Endodermal cell (in vitro differentiated cells): ENCODE measurements at places on chromosomes 5 and 9. TPM values are rescaled to one million over a fixed set of nuclear protein-coding genes. Genes with fewer than 3 reads are reported as not detected.

The RNF183 gene
- 0.50 to 1.0 TPM (median 0.97 TPM) in 3 replicates for total RNA-seq

The CDHR2 gene
- total RNA-seq: 0.27 and 0.37 TPM in 2 replicates

The CARD6 gene
- total RNA-seq: 0.13 to 0.27 TPM in 2 of 3 replicates, not detected in the other

The PCDHGB1 gene
- 3.8 and 6.6 TPM in 2 replicates for total RNA-seq

The PCDHGA1 gene
- 0.31 to 0.38 TPM (median 0.38 TPM) in 3 replicates for total RNA-seq

The MSMP gene
- 0.66 to 0.74 TPM in 2 of 3 replicates, not detected in the other for total RNA-seq

The ACTBL2 gene
- total RNA-seq: not detected in 3 replicates

The FREM1 gene
- total RNA-seq: 8.4 to 36.2 TPM (median 8.6 TPM) in 3 replicates

The PCDHGB2 gene
- total RNA-seq: 3.4 and 5.2 TPM in 2 replicates

- no peak overlapping the region for H3K27ac ChIP-seq
- no peak for DNase-seq
- H3K4me1 ChIP-seq: no peaks in the 10 kb centered on the region
- no peak overlapping the region for H3K4me3 ChIP-seq
These were observed 71.7 kb downstream of the COL15A1 start for GRCh38 chr9:99015448-99015847.

GRCh38 chr9:16357828-16358227, 512.6 kb downstream of the BNC2 start:
- H3K27me3 ChIP-seq: no peaks in the 10 kb centered on the region
- H3K4me1 ChIP-seq: no peaks in the 10 kb centered on the region
- no peak overlapping the region for H3K4me3 ChIP-seq
- no peak for DNase-seq

- no peak overlapping the region for H3K27ac ChIP-seq
- no peaks in the 10 kb centered on the region for H3K36me3 ChIP-seq
- no peaks in the 10 kb centered on the region for H3K4me1 ChIP-seq
- no peaks in the 10 kb centered on the region for H3K27me3 ChIP-seq
- H3K4me3 ChIP-seq: no peak overlapping the region
These were observed 25.7 kb upstream of the EEIG1 start for GRCh38 chr9:128006332-128006996.

- no peaks in the 10 kb centered on the region for H3K27me3 ChIP-seq
- no peak overlapping the region for H3K4me3 ChIP-seq
- H3K4me1 ChIP-seq: no peaks in the 10 kb centered on the region
These were observed 1015.0 kb downstream of the CDH9 start for GRCh38 chr5:26023361-26023760.

GRCh38 chr5:77003246-77003645, 27.0 kb upstream of the AGGF1 start:
- no peak for DNase-seq
- H3K36me3 ChIP-seq: no peaks in the 10 kb centered on the region
- no peaks in the 10 kb centered on the region for H3K27me3 ChIP-seq

DNA sequence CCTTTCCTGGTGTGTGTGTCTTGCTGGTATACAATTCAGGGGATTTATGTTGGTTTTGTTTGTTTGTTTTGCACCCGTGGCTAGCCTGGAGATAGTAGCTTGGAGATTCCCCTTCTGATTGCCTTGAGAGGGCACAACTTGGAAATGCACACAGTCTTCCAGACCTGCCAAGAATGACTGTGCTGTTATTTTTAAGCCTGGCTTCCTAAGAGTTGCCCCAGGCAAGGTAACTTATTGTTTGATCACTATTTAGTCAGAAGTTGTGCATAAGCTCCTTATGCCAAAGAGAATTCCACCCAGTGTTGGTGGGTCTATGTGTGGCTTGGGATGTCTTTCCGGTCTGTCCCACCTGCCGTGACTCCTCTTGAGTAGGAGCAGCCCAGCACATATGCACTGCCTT, 421.9 kb upstream of the KCNN2 start:
- peaks cover 9% of the 10 kb centered on the region for H3K4me1 ChIP-seq
- no peak overlapping the region for H3K4me3 ChIP-seq
- DNase-seq: no peak
- H3K36me3 ChIP-seq: no peaks in the 10 kb centered on the region
- H3K27me3 ChIP-seq: no peaks in the 10 kb centered on the region

GRCh38 chr9:33748633-33749304, 46.6 kb upstream of the PRSS3 start:
- H3K4me1 ChIP-seq: no peaks in the 10 kb centered on the region
- DNase-seq: no peak
- no peaks in the 10 kb centered on the region for H3K36me3 ChIP-seq
- H3K27ac ChIP-seq: no peak overlapping the region

GRCh38 chr9:69594180-69594579, 78.0 kb downstream of the APBA1 start:
- peaks cover 12% of the 10 kb centered on the region for H3K27me3 ChIP-seq
- H3K36me3 ChIP-seq: no peaks in the 10 kb centered on the region
- no peak overlapping the region for H3K27ac ChIP-seq
- no peak overlapping the region for H3K4me3 ChIP-seq
- no peaks in the 10 kb centered on the region for H3K4me1 ChIP-seq

DNA sequence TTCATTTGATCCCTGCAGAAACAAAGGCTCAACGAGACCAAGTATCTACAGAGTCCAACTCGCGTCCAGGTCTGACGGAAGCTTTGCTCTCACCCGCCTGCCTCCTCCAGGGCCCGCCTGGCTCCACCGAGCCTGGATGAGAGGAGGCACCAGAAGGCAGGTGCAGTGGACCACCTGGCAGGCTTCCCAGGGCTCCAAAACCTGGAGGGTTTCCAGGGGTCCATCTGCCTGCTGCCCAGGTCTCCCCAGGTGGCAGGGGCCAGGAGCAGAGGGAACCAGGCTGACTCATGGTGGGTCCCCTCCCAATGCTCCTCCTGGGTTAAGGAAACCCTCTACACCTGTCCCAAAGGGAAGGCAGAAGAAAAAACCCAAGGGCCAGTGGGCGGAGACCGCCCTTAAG, 59.5 kb downstream of the VAV2 start:
- no peak for DNase-seq
- H3K27ac ChIP-seq: no peak overlapping the region
- no peaks in the 10 kb centered on the region for H3K27me3 ChIP-seq
- no peak overlapping the region for H3K4me3 ChIP-seq
- no peaks in the 10 kb centered on the region for H3K36me3 ChIP-seq

DNA sequence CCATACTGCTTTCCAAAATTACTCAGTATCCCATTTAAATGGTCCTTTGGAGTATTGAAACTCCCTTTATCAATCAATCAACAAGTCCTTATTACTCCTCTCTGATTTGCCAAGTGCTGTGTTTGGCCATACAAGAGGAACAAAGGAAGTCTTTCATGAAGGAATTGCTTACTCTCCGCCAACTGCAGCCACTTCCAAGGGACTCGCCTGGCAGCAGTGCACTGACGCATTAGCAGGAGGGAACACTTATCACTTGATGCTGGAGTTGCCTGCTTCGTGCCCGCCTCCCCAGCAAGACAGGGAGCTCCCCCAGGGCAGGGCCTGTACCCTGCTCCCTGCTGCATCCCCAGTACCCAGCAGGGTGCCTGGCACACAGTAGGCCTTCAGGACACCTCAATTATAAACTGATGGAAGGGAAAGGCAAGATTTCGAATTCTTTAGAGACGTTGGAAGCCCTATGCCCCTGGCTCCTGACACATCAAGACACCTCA, 97.9 kb downstream of the CRB2 start:
- no peaks in the 10 kb centered on the region for H3K4me1 ChIP-seq
- H3K27ac ChIP-seq: no peak overlapping the region
- DNase-seq: no peak
- no peaks in the 10 kb centered on the region for H3K27me3 ChIP-seq

GRCh38 chr5:169702693-169703481, 65.8 kb downstream of the DOCK2 start:
- H3K4me1 ChIP-seq: peaks cover 8% of the 10 kb centered on the region
- no peaks in the 10 kb centered on the region for H3K27me3 ChIP-seq
- H3K36me3 ChIP-seq: no peaks in the 10 kb centered on the region
- H3K4me3 ChIP-seq: no peak overlapping the region
- H3K27ac ChIP-seq: no peak overlapping the region
- DNase-seq: no peak

- H3K4me3 ChIP-seq: no peak overlapping the region
- no peaks in the 10 kb centered on the region for H3K36me3 ChIP-seq
- peaks cover 10% of the 10 kb centered on the region for H3K4me1 ChIP-seq
- no peak for DNase-seq
- H3K27ac ChIP-seq: no peak overlapping the region
These were observed 199.0 kb upstream of the TARS1 start for GRCh38 chr5:33241802-33242201.

- H3K36me3 ChIP-seq: no peaks in the 10 kb centered on the region
- H3K27ac ChIP-seq: no peak overlapping the region
- no peaks in the 10 kb centered on the region for H3K27me3 ChIP-seq
- DNase-seq: no peak
These were observed 37.5 kb upstream of the FST start for GRCh38 chr5:53442961-53443360.

GRCh38 chr9:87622923-87623322, 103.0 kb upstream of the CTSL start:
- peak; percentile 14 for DNase-seq
- H3K27ac ChIP-seq: no peak overlapping the region
- peaks cover 74% of the 10 kb centered on the region for H3K36me3 ChIP-seq
- no peaks in the 10 kb centered on the region for H3K27me3 ChIP-seq
- no peak overlapping the region for H3K4me3 ChIP-seq

GRCh38 chr9:113155911-113156588, 5.2 kb downstream of the SLC31A2 start:
- DNase-seq: no peak
- H3K27me3 ChIP-seq: peaks cover 13% of the 10 kb centered on the region
- H3K4me1 ChIP-seq: peaks cover 19% of the 10 kb centered on the region
- no peak overlapping the region for H3K4me3 ChIP-seq
- peaks cover 11% of the 10 kb centered on the region for H3K36me3 ChIP-seq

GRCh38 chr9:93930070-93930469, 25.1 kb downstream of the BARX1 start:
- DNase-seq: peak; percentile 71
- H3K4me3 ChIP-seq: no peak overlapping the region
- peaks cover 14% of the 10 kb centered on the region for H3K27me3 ChIP-seq
- H3K27ac ChIP-seq: no peak overlapping the region
- H3K4me1 ChIP-seq: no peaks in the 10 kb centered on the region

- H3K4me3 ChIP-seq: no peak overlapping the region
- no peaks in the 10 kb centered on the region for H3K4me1 ChIP-seq
- no peaks in the 10 kb centered on the region for H3K36me3 ChIP-seq
- no peaks in the 10 kb centered on the region for H3K27me3 ChIP-seq
These were observed 29.5 kb downstream of the PPARGC1B start for GRCh38 chr5:149759563-149759962.

- no peak for DNase-seq
- H3K27ac ChIP-seq: no peak overlapping the region
- H3K4me1 ChIP-seq: no peaks in the 10 kb centered on the region
- H3K4me3 ChIP-seq: no peak overlapping the region
These were observed 17.4 kb downstream of the CDH9 start for GRCh38 chr5:27020973-27021372.

DNA sequence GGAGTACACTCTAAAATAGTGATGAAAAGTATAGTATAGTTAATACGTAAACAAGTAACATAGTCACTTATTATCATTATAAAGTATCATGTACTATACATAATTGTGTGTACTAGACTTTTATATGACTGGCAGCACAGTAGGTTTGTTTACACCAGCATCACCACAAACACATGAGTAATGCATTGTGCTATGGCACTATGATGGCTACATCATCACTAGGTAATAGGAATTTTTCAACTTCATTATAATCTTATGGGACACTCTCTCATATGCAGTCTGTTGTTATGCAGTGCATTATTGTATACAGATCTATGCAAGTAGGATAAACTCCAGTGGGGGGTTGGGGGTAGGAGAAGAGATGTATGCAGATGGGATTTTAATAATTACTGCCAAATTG, 52.7 kb upstream of the ELL2 start:
- peaks cover 9% of the 10 kb centered on the region for H3K4me1 ChIP-seq
- DNase-seq: no peak
- no peaks in the 10 kb centered on the region for H3K36me3 ChIP-seq
- no peaks in the 10 kb centered on the region for H3K27me3 ChIP-seq
- no peak overlapping the region for H3K4me3 ChIP-seq

GRCh38 chr9:109381011-109381729, 60.3 kb upstream of the EPB41L4B start:
- no peaks in the 10 kb centered on the region for H3K4me1 ChIP-seq
- H3K27ac ChIP-seq: no peak overlapping the region

GRCh38 chr9:123438821-123439220, 82.8 kb downstream of the CRB2 start:
- H3K27ac ChIP-seq: peak overlapping the region; percentile 89
- no peaks in the 10 kb centered on the region for H3K27me3 ChIP-seq

DNA sequence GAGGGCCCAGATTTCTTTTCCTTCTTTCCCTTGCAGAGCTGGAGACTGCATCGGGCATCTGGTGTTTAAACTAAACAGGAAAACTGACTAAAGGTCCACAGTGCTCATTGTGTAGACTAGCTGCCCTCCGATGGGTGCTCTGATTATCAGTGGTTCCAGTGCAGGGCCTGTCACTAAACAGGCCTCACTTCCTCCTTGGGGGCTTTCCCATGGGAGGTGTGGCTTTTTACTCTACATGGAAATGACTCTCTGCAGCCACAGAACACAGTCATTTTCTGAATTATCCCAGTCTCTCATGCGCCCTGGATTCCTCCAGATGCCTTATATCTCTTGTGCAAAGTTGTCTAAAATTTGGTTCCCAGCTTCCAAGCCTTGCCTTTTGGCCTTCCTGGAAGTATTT, 199.2 kb downstream of the TRIO start:
- H3K36me3 ChIP-seq: peaks cover 42% of the 10 kb centered on the region
- no peaks in the 10 kb centered on the region for H3K27me3 ChIP-seq
- peak overlapping the region; percentile 75 for H3K27ac ChIP-seq
- no peaks in the 10 kb centered on the region for H3K4me1 ChIP-seq
- no peak overlapping the region for H3K4me3 ChIP-seq
- DNase-seq: no peak

DNA sequence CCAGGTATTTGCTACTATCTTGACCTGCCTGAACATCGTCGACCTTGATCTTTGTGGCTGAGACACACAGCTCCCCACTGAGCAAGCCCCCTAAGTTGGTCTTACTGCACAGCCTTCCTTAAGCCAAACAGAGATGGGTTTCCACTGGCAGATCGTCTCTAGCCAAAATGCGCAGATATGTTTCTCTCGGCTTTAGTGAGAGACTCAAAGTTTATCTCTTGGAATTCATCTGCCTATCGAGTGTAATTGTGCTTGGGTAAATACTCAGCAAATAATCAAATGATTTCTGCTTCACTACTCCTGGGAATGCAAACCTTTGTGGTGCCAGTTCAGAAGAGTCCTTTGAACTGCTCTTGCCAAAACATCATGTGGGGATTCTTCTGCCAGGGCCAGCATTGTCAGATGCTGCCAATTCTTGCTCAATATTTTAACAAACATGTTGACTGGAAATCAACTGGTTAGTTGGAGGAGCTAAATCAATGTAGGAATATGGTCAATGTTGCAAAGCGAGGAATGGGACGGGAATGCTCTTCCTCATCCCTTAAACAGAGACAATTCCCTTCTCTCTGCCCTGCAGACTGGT, 141.2 kb upstream of the SLC28A3 start:
- no peak overlapping the region for H3K4me3 ChIP-seq
- no peak for DNase-seq
- H3K4me1 ChIP-seq: peaks cover 4% of the 10 kb centered on the region
- no peaks in the 10 kb centered on the region for H3K36me3 ChIP-seq

- no peak overlapping the region for H3K27ac ChIP-seq
- H3K4me3 ChIP-seq: no peak overlapping the region
- no peaks in the 10 kb centered on the region for H3K27me3 ChIP-seq
- no peaks in the 10 kb centered on the region for H3K4me1 ChIP-seq
- H3K36me3 ChIP-seq: no peaks in the 10 kb centered on the region
These were observed 93.2 kb upstream of the ACTBL2 start for GRCh38 chr5:57575839-57576238.
